ENCODE measurements at places on chromosomes 16 and 17. TPM values are rescaled to one million over a fixed set of nuclear protein-coding genes. Genes with fewer than 3 reads are reported as not detected.
A peak's percentile ranks its signal among the peaks of the same experiment; 100 is the strongest.

GRCh38 chr16:14409563-14409962, 220.5 kb downstream of the PARN start:
- no peaks in the 10 kb centered on the region for H3K27me3 ChIP-seq
- DNase-seq: no peak
- H3K36me3 ChIP-seq: no peaks in the 10 kb centered on the region
- peaks cover 3% of the 10 kb centered on the region for H3K4me1 ChIP-seq

CACNG5 gene
- total RNA-seq: not detected

DNA sequence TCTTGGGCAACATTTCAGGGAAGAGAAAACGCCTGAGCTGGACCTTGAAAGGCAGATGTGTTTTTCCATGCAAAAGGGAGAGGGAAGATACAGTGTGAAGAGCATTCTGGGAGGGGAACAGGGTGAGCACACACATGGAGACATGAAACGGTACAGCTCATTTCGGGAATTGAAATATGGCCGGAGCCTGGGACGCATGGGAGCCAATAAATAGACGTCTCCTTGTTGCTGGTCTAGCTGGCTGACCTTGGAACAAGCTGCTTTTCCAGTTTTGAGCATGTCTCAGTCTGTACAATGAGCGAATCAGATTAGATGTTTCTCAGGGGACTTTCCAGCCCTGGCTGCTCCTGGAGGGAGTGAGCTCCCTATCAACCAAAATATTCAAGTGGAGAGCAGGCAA, 63.6 kb downstream of the ASIC2 start:
- no peak overlapping the region for H3K27ac ChIP-seq
- no peaks in the 10 kb centered on the region for H3K4me1 ChIP-seq
- no peaks in the 10 kb centered on the region for H3K36me3 ChIP-seq
- no peak overlapping the region for H3K4me3 ChIP-seq
- peaks cover 2% of the 10 kb centered on the region for H3K27me3 ChIP-seq

GRCh38 chr17:78904371-78904770, 1.4 kb upstream of the CEP295NL start:
- no peak for DNase-seq
- peaks cover 32% of the 10 kb centered on the region for H3K36me3 ChIP-seq
- H3K27me3 ChIP-seq: no peaks in the 10 kb centered on the region
- H3K4me1 ChIP-seq: peaks cover 24% of the 10 kb centered on the region

- DNase-seq: no peak
- no peaks in the 10 kb centered on the region for H3K36me3 ChIP-seq
These were observed 46.9 kb downstream of the PIMREG start for GRCh38 chr17:6491071-6491700.

- no peaks in the 10 kb centered on the region for H3K4me1 ChIP-seq
- no peak overlapping the region for H3K4me3 ChIP-seq
- peaks cover 2% of the 10 kb centered on the region for H3K36me3 ChIP-seq
- no peak overlapping the region for H3K27ac ChIP-seq
These were observed 141.1 kb downstream of the MSI2 start for GRCh38 chr17:57397402-57397801.

GRCh38 chr17:47812146-47812920, 9.3 kb downstream of the OSBPL7 start:
- H3K27me3 ChIP-seq: no peaks in the 10 kb centered on the region
- H3K27ac ChIP-seq: no peak overlapping the region
- H3K36me3 ChIP-seq: peaks cover 88% of the 10 kb centered on the region
- no peak for DNase-seq

HAGH gene
- 36.1 TPM for total RNA-seq

- H3K4me3 ChIP-seq: no peak overlapping the region
- no peak for DNase-seq
- H3K4me1 ChIP-seq: no peaks in the 10 kb centered on the region
- peaks cover 55% of the 10 kb centered on the region for H3K36me3 ChIP-seq
These were observed 13.6 kb upstream of the GGA2 start for GRCh38 chr16:23523876-23524385.

DNA sequence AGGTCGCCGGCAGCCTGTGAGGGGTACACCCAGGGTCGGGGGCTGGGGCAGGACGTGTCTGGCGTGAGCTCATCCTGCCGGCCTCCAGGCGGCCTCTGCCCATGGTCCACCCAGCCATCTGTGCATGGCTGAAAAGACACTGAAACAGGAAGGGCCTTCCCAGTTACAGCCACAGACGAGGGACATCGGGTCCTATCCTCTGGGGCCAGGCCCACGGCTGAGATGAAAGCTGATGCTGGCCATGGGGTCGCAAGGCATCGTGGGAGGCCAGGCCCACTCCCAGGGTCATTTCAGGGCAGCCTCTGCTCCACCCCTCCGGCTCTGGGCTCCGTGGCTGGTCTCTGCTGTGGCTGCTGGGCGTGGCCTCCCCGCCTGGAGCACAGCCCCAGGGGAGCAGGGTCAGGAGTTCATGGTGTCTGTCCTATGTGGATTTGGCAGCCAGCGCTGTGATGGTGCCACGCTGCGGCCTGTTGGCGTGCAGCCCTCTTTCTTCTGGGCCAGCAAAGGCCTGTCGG, 16.6 kb upstream of the ATP6V0C start:
- H3K4me1 ChIP-seq: peaks cover 38% of the 10 kb centered on the region
- H3K4me3 ChIP-seq: no peak overlapping the region
- H3K27me3 ChIP-seq: no peaks in the 10 kb centered on the region
- peak; percentile 73 for DNase-seq

GRCh38 chr17:67902511-67903231, 77.4 kb downstream of the BPTF start:
- DNase-seq: no peak
- H3K27ac ChIP-seq: no peak overlapping the region
- no peaks in the 10 kb centered on the region for H3K4me1 ChIP-seq

Data from muscle of leg (tissue), 16 donors.